ENCODE measurements at places on chromosomes 3 and 15.

- DNase-seq = no peak
These were observed 64.7 kb downstream of the EOMES start for GRCh38 chr3:27657404-27657803.

GRCh38 chr3:194976874-194977273 lies 291.2 kb downstream of the FAM43A start:
- no peak for DNase-seq

GRCh38 chr3:21673393-21673792 lies 77.6 kb downstream of the ZNF385D start:
- no peak for DNase-seq

GRCh38 chr15:79635149-79635771 lies 203.1 kb downstream of the MINAR1 start:
- no peak for DNase-seq

DNA sequence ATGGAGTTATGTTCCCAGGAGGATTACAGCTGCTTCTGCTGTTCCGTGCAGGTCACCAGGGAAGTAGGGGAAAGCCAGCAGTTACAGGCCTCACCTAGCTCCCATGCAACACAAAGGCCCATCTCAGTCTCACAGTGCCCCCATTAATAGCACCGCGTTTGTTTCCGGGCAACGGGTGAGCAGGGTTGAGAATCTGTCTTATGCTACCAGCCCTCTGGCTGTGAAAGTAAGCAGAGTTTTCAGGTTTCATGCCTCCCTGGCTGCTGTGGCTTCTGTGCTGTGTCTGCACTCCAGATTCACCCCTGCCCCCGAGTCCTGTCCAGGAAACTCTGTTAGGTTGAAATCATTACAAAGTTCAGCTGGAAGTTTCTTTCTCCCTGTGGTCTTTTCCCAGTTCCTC lies 254.4 kb upstream of the GPR149 start:
- DNase-seq = no peak

DNA sequence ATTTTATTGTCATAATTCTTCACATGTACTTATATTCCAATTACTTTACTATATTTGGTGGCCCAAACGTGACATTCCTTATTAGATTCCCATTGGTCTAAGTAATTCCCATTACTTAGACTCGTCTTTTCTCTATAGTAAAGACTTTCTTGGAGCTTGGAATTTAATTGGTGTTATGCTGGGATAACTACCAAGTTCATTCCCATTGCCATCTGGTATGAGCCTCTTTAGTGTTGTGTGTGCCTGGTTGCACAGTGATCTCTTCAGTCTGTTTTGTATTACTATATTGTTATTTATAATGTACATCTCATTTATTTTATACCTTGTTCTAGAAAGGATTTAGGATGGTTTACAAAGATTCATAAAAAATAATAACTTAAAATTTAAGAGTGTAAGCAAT lies 27.8 kb downstream of the TMEM108 start:
- DNase-seq = no peak

DNA sequence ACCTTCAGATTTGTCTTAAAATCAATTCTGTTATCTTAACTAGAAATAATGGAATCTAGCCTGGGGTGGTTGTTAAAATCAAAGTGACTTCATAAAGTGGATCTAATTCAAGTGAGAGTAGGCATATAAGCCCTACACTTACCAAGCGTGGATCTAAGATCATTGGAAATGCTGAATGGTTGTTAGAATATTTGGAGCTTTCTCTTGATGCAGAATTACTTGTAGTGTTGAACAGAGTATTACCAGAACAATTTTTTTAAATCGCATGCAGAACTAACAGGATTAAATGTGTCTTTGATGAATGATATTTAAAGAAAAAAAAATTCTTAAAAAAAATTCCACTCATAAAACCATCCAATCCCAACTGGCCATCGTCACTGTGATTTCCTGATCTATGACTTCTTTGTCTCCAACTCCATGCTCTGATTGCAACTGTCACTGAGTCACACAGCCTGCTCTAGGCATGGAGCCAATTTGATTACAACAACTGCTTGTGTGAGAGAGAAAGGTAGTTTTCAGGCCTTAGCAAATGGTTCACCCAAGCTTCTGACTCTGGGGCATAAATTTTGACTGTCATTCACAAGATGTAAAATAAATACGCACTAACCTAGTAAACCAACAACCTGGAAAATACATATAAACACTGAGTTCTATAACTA lies 25.9 kb upstream of the SPRED1 start:
- no peak for DNase-seq

GRCh38 chr3:189311521-189311920 lies 139.8 kb downstream of the TPRG1 start:
- DNase-seq = no peak

DNA sequence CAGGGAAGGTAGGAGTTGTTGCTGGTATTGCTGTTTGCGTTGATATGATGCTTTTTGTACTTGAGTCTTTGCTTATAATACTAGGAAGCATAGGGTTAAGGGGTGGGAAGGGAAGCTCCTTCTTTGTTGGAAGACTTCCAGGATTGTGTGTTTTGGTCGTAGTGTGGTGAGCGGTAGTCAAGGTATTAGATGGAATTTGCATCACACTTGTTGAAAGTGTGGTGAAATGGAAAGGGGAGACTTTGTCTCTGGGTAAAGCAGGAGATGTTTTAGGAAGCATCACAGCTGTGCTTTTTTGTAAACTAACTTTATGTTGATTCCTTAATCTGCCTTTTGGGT lies 14.9 kb downstream of the IGSF10 start:
- DNase-seq = no peak

DNA sequence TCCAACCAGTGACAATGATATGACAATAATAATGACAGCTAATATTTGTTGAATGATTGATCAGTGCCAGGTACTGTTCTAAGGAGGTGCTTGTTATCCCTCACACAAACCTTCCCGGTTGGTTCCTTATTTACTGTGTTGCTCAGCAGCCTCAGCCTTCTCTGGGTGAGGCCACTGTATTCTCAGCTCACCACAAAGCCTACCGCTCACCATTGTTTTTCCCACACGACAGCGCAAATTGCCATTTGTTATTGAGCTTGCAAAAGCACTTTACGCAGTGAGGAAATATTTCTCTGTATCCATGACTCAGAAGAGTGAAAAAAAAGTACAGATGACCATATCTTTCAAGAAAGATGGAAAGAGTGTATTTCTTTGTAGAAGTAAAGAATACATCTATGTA lies 49.5 kb upstream of the PDZRN3 start:
- no peak for DNase-seq

Data from NCI-H1417 treated with DMSO at 0.1 percent for 48 hours (cell line).